ENCODE measurements at places on chromosomes 11 and 22. TPM values are rescaled to one million over a fixed set of nuclear protein-coding genes. Genes with fewer than 3 reads are reported as not detected.

DNA sequence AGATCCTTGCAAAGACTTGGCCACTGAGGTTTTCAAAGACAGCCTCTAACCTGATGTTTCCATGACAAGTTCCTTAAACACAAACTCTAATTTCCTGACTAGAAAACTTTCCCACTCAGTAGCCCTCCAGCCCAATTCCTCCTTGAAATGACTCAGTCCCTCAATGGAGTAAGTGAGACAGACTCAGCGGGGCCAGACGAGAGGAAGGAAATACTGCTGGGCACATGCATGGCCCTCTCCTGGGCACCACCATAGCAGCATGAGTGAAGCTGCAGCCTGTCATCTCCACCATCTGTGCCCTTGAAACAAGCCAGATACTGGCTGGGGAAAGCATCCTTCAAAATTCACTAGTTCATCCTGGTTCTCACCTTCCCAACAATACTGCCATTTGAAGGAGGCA lies 76.2 kb upstream of the GDPD4 start:
- no peak for DNase-seq

DNA sequence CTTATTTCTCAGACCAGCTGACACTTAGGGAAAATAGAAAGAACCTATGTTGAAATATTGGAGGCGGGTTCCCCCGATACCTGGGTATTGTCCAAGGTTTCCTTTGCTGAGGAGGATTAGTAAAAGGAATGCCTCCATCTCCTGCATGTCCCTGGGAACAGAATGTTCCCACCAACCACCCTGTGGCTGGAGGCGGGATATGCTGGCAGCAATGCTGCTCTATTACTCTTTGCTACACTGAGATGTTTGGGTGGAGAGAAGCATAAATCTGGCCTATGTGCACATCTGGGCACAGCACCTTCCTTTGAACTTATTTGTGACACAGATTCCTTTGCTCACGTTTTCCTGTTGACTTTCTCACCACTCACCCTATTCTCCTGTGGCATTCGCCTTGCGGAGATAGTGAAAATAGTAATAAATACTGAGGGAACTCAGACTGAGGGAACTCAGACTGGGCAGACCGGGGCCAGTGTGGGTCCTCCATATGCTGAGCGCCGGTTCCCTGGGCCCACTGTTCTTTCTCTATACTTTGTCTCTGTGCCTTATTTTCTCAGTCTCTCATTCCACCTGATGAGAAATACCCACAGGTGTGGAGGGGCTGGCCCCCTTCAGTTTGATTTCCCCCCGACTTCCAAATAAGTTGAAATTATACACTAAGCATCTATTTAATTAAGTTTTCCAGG lies 32.1 kb downstream of the IGLL1 start:
- no peak for DNase-seq

DNA sequence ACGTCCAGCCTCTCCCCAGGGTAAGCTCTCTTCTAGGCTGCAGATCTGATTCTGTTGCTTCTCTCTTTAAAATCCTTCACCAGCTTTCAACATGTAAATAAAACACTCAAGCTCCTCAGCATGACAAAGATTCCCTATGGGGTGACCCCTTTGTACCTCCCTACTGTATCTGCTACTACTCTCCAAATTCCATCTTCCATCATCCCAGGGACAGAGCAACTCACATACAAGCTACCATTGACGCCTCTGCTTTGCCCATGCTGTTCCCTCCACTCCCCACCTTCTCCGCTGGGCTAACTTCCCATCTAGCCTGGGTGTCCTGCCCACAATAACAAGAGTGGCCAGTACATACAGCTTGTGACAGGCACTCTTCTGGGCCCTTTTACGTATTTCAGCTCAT lies 207.5 kb upstream of the ZBED5 start:
- no peak for DNase-seq

BTBD18 gene
- not detected for total RNA-seq

APOA5 gene
- total RNA-seq, result not detected

OR51B4 gene
- not detected for total RNA-seq
